ENCODE measurements at places on chromosomes 3 and 15.

GRCh38 chr3:42190701-42191442 is 75.1 kb downstream of the CCK start:
- peak; percentile 78 for DNase-seq

GRCh38 chr3:8156831-8157230 is 344.8 kb upstream of the LMCD1 start:
- DNase-seq: no peak

DNA sequence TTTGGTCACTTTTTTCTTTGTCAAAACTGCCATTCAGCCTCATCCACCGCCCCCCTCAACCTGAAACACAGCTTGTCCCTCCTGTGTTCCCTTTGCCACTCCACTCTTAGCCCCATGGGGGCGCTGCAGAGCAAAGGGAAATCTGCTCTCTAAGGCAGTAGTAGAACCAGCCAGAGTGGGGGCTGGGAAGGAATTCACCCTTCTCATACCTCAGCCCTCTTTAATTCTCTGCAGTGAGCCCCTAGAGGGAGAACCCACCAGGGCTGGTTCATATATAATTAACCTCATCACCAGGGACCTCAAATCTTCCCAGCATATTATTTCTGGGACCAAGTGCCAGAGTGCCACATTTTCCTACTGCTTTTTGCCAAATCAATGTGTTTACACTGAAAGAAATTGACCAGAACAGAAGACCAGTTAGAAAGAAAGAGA is 2.8 kb upstream of the BCL6 start:
- peak; percentile 91 for DNase-seq

DNA sequence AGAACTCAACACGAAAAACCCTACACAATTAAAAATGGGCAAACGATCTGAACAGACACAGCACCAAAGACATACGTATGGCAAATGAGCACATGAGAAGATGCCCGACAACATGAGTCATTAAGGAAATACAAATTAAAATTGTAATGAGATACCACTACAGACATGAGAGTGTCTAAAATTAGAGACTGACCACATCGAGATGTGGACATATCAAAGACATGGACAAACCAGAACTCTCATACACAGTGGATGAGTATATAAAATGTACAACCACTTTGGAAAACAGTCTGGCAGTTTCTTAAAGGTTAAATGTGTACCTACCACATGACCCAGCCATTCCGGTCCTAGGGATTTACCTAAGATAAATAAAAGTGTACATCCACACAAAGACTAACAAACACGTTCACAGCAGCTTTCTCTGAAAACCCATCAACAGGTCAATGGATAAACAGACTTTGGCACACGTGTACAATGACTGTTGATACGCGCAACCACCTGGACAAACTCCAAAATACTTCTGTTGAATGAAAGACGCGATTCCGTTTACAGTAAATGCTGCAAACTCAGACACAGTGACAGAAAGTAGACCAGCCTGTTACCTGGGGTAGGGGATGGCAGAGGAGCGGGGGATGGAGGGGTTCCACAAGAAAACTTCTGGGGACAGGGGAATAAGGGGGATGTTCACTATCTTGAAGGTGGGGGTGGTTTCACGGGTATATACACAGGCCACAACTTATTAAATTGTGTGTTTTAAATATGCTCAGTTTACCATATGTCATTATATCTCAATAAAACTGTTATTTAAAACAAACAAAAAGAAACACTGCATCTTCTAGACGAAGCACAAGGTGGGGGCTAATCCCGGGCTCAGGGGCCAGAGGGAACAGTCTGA is 2.1 kb downstream of the TNK2 start:
- peak; percentile 32 for DNase-seq

DNA sequence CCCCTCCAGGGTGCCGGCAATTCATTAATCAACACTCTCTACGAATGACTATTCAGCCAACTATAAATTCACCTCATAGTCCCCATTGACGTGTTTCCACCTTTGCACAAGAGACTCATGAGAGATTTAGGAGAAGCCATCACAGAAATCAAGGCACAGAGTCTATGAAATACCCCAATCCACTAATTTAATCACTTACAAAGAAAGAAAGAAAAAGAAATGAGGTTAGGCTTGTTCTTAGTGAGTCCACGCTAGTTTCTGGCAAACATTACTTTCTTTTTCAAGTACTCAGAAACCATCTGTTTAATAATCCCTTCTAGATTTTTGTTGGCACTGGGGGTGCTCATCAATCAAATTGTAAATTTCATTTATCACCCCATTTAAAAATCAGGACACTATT is 125.2 kb upstream of the ADPGK start:
- DNase-seq: no peak

GRCh38 chr3:23592961-23593931 is 212.5 kb upstream of the UBE2E1 start:
- DNase-seq: no peak

DNA sequence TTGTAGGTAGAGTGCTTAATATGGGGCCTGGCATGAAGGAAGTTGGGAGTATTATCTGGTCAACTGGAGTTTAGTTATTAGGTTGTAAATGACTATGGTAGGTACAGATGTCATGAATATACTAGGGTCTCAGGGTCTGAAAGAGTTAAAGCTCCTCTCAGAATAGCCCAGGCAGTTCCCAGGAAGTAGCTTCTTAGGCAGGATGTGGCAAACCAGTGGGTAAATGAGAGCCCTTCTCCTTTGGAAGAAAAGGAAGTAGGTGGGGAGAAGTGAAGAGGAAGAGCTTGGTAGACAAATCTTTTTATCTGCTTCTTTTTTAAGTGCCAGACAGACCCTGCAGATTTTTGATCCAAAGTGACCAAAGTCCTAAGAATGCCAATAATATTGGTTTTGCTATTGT is 24.5 kb downstream of the MAP2K1 start:
- DNase-seq: no peak

- DNase-seq: no peak
Observed at GRCh38 chr3:61358364-61358763, 107.1 kb upstream of the FHIT start.

DNA sequence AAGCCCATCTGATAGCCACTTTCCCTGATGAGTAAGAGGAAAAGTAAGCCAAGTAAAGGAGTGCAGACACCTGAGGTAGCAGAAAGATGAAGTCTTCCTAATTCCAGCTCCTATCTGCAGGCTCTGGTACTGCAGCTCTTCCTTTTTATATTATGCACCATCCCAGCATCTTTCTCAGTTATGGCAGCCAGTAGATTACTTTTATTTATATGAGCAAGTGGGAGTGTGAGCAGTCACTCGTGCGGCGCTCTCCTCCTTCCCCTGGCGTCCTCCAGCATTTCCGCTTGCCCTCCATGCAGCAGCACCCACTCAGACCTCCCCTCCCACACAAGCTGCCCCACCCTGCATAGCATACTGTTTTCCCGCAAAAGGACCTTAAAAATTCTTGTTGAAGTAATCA is 465.9 kb upstream of the DPPA4 start:
- DNase-seq: no peak

DNA sequence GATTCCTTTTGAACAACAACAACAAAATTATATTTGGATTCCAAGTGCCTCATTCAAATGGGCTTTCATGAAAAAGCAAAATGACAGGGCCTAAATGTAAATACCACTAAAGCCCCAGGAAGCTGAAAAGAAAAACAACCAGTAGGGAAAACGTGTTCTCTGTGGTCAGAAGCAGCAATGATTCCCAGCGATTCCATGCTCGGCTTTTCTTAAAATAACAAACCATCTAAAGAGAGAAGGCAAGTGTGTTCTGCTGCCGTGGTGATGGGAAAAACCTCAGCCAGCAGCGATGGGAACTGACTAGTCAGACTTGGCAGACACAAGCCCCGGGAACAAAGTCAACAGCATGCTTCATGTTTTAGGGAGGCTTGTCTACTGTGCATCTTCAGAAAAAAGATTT is 153.6 kb downstream of the TNIK start:
- no peak for DNase-seq

DNA sequence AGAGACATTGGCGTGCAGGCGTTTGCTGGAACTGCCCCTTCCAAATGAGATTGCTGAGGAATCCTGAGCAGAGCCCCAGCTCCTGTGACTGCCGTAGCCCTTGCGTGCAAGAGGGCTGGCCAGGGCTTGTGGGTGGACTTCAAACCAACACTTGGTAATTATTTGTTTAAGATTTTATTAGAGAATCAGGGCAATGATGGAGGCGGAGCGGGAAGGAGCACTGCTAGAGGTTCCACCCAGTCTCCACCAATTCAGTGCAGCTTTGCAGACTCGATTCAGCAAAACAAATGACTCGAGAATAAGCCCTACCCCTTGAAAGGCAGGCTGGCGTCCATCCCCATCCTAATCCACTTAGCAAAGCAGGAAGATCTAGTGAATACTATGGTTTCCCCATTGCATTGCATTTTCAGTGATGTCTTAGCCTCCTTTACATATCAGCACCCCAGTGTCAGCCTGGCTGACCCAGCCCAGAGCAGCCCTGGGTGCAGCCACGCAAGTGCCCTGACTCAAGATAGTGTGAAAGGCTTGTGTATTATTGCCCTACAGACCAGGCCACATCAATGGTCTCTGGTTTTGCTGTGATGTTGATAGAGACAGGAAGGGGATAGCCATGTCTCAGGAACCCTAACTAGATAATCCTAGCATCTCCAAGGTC is 26.0 kb downstream of the GLDN start:
- DNase-seq: no peak

- no peak for DNase-seq
Observed at GRCh38 chr15:78360367-78360801, 20.2 kb downstream of the CRABP1 start.

- peak; percentile 42 for DNase-seq
Observed at GRCh38 chr15:77493324-77493907, 72.7 kb downstream of the HMG20A start.

GRCh38 chr3:160885791-160886286 is 129.8 kb downstream of the PPM1L start:
- DNase-seq: no peak

DNA sequence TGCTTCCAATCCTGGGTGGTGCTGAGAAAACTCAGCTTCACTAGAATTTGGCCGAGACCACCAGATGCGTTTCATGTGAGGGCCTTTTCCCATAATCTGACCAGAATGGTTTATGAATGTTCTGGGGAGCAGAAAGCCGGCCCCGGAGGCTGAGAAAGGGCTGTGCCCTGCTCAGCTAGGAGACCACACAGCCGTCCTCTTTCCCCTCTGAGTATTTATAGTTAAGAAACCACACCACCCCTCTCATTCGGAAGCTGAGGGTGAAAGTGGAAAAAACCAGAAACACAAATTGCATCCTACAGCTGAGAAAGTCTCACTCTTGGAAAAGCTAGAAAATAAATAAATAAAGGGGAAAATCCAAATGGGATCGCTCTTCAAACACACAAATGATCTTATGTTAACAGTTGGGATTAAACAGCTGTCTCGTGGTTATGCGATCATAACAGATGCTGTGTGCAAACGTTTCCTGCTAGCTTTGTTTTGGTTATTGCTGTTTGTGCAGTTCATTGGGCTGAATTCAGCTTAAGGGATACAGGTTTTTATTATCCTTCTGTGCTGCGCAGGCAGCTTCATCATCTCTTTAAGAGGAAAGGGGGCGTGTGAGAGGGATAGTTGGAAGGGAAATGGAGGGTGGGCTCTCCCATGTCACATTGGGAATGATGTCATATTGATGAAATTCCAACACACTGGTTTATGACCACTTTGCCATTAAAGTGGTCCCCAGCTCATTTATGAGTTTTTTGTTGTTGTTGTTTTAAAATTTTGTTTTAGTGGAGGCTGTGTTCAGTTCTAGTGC is 1026.2 kb upstream of the NR2F2 start:
- DNase-seq: no peak

Data from hematopoietic multipotent progenitor cell treated with erythropoietin and hydrocortisone succinate and interleukin-3 and kit ligand, for 8 days (in vitro differentiated cells).